ENCODE measurements at places on chromosomes 2 and 18.
A peak's percentile ranks its signal among the peaks of the same experiment; 100 is the strongest.

GRCh38 chr2:109218087-109218791, 89.2 kb downstream of the SH3RF3 start:
- DNase-seq = peak; percentile 79

GRCh38 chr2:226098861-226099745, 699.6 kb downstream of the NYAP2 start:
- DNase-seq = no peak

- no peak for DNase-seq
Observed at GRCh38 chr18:63784787-63785452, 9.7 kb downstream of the SERPINB7 start.

DNA sequence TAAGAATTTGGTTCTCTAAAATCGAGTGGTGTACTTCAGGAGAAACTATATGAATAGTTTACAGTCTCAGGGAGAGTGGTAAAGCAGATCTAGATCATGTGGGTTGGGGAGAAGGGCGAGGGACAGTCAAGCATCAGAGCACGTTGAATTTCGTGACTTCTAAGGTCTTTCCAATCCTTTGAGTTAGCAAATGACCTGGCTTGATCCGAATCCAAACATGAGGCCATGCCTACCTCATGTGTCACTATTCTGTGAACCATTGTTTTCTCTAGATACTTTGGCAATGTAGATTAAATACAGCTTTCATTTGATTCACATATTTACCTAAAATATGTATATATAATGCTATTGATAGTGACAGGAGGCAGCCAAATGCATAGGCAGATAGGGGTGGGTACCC, 674.9 kb downstream of the NYAP2 start:
- DNase-seq = peak; percentile 35

DNA sequence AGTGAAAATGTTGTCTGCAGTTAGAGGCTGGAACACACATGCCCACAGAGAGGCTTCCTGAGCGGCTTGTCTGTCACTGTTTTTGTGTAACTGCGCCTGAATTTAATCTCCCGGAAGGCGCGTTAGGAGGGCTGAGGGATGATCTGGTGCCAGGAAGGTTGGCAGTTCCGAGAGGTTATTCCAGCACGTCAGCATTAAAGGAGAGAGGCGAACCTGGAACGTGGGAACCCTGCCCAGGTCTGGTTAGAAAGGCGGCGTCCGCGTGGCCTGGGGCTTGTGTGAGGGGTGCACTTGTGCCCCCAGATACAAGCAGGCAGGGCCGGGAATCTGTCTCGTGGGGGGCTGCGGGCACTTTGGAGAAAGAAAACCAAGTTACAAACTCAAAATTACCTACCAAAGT, 75.3 kb downstream of the NFATC1 start:
- DNase-seq = no peak

DNA sequence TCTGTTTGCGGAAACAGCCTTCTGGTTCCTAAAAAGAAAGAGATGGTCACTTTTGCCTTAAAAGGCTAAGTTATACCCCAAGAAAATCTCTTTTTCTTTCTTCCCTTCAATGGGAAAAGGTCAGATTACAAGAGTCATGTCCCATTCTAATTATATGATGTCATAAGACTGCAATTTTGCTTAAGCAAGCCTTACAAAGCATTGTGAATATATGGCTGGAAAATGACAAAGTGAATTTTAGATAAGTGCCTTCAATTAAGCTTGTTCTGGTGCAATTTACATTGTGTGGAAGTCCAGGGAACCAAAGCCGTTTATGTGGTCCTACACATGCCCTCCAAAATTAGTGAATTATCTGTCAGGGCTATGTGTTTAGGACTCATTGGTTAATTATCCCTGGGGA, 7.6 kb upstream of the BMP10 start:
- peak; percentile 70 for DNase-seq

DNA sequence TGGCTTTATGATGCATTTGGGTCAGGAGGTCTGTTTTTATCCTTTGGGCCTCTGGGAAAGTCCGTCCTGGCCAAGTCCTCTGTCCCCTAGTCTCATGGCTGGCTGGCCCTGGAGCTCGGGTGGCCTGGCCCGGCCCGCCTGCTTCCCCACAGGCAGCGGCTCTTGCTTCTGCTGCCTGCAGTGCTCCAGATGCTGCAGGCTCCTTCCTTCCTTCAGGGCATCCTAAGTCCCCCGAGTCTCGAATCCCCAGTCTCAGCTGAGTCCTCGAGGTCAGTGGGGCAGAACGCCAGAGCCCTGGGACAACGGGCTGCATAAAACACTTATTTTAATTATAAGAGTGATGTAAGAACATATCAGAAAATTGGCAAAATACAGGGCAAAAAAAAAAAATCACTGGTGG, 71.2 kb downstream of the HPCAL1 start:
- no peak for DNase-seq

- DNase-seq = no peak
Observed at GRCh38 chr2:232018181-232018580, 56.7 kb downstream of the DIS3L2 start.

DNA sequence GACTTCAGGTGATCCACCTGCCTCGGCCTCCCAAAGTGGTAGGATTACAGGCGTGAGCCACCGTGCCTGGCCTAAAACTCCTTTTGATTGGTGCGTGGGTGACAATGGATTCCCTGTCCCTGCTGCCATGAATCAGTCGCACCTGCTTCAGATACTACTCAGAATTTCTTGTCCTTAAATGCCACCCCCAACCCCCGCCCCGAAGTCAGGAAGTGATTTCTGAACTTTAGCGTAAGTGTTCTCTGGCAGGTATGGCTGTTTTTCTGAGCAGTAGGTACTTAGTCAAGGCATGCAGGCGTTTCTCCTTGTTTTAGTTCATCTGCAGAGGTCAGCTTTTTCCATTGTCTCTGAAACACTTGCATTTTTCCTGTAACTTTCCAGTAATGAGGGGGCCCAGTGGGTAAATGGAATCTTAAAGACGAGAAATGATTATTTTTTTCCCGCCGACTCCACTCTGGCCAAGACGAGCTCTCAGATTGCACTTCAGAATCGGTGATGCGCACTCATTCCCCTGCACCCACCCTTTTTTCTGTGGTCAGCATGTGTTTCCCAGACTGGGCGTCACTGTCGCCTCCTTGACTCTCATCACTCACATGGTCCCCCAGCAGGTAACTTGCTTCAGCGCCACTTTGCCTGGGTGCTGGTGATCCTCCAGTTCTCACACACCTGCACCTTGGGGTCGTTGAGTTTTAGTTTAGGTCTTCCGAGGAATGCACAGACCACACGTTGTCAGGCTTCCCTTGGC, 179.7 kb downstream of the GBX2 start:
- no peak for DNase-seq

DNA sequence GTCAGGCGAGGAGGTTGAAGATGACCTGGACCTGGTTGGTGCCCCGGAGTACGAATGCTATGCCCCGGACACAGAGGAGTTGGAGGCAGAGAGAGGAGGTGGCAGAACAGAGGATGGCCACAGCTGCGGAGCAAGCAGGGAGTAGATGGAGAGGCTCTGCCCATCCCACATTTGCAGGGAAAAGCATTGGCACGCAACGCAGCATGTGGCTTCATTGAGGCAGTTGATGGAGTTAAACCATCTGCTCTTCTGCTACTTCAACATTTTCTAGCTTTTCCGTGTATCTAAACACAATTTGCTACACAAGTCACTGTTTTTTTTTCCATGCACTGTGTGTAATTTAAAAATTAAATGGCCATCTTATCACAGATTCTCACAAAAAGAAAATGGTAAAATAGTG, 11.8 kb downstream of the RBFA start:
- DNase-seq = no peak

DNA sequence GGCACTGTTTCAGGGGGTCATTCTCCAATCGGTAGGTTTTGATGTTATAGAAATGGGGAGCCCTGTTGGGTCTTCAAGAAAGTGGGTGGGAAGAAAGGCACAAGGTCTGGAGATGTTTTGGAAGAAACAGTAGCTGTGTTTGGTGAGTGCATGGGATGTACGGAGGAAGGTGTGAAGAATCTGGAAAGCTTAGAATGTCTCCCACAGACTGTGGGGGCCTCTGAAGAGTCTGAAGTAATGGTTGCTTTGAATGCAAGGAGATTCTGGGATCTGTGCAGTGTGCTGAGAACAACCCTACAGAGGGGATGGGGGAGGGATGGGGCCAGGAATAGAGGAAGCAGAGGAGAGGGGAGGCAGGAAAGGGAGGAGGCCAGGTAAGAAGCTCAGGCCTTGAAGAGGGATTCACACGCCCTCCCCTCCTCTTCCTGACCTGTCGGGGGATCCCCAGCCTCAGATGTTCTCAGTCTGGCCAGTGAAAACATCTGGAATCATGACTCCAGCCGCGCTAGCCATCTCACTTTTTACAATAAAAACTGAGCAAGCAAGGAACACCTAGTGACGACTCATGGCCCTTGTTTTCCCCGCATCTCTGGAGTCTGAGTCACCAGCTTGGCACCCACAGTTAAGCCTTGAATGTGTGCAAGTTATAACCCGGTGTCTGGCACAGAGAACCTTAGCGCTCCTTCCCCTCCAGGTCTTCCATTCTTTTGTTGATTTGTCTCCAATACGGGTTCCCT, 74.2 kb downstream of the SH3BP4 start:
- peak; percentile 72 for DNase-seq

- no peak for DNase-seq
Observed at GRCh38 chr18:62138461-62139235, 48.2 kb downstream of the PIGN start.

GRCh38 chr2:48569433-48569832, 39.5 kb downstream of the STON1 start:
- peak; percentile 55 for DNase-seq

DNA sequence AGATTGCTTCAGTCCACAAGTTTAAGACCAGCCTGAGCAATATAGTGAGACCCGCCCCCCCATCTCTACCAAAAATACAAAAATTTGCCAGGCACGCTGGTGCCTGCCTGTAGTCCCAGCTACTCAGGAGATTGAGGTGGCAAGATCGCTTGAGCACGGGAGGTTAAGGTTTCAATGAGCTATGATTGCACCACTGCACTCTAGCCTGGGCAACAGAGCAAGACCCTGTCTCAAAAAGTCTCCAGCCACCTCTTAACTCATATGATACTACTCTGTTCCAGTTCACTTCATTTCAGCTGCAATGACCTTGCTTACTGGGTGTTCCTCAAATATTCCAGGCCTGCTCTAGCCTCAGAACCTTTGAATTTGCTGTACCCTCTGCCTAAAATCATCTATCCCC, 11.4 kb downstream of the MEMO1 start:
- no peak for DNase-seq

DNA sequence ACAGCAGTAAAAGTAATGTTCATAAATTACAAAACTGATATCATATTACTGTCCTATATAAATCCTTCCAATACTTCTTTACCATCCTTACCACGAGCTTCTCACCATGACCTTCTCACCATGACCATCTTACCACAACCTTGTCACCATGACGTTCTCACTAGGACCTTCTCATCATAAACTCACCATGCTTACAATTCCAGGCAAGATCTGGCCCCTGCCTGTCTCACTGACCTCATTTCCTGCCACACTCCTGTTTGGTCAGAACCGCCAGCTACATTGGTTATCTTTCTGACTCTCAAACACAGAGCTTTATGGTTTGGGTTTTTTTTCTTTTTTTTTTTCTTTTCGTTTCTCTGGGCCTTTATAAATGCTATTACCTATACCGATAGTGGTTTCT, 827.6 kb downstream of the RNF144A start:
- DNase-seq = no peak

- DNase-seq = no peak
Observed at GRCh38 chr2:60316381-60317033, 236.9 kb downstream of the BCL11A start.

GRCh38 chr2:219291910-219292490, 12.8 kb downstream of the DNAJB2 start:
- no peak for DNase-seq

- DNase-seq = no peak
Observed at GRCh38 chr2:3572620-3573019, 2.4 kb upstream of the RPS7 start.

- DNase-seq = no peak
Observed at GRCh38 chr2:96109931-96110511, 6.3 kb downstream of the ADRA2B start.

GRCh38 chr2:30823452-30823851, 16.2 kb upstream of the CAPN13 start:
- no peak for DNase-seq

DNA sequence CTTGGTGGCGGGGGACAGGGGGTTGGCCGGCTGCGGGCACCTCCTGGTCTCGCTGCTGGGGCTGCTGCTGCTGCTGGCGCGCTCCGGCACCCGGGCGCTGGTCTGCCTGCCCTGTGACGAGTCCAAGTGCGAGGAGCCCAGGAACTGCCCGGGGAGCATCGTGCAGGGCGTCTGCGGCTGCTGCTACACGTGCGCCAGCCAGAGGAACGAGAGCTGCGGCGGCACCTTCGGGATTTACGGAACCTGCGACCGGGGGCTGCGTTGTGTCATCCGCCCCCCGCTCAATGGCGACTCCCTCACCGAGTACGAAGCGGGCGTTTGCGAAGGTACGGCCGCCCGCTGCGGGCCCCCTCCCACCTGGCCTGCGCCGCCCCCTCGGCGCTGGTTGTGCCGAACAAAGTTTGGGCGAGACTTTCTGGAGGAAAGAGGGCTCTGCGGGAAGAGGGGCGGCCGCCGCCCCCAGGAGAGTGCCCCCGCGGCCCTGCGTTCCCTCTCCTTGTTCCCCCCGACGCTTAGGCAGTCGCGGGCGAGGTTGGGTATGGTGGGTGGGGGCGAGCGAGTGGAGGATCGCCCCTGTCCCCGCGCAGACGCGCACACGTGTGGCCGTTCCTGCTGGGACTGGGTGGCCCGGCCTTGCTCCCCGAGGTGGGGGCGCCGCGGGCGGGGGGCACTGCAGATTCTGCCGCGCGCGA, 866 bp downstream of the CRIM1 start:
- no peak for DNase-seq

GRCh38 chr2:101682311-101682710, 15.2 kb upstream of the MAP4K4 start:
- no peak for DNase-seq

- peak; percentile 47 for DNase-seq
Observed at GRCh38 chr2:42569116-42569711, 782 bp downstream of the MTA3 start.

DNA sequence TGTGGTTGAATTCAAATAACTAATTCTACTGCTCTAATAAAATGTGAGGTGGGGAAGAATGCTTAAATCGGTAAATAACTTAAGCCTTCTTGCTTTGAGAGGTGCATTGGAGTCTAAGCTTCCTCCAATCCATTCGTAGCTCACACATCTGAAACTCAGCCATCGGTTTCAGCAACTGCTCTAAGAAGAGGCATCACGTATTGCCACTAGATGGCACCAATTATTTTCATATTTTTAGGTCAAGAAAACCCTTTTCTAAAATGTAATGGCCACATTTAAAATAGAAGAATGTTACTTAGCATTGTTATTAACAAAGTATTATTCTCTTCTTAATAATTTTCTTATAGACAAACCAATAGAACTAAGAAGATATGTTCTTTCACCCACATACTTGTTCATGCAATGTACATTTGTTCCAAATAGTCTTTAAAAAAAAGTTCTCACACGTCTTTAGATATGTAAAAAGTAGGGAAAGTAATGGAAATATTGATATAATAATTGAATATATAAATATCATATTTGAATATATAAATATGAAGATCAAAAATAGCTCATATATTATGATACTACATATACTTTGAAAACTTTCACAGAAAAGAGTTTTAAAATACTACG, 229.8 kb downstream of the CCDC178 start:
- DNase-seq = peak; percentile 29
